Central memory CD4-positive, alpha-beta T cell (primary cell): ENCODE measurements at places on chromosomes 2 and 18.
A peak's percentile ranks its signal among the peaks of the same experiment; 100 is the strongest.

DNA sequence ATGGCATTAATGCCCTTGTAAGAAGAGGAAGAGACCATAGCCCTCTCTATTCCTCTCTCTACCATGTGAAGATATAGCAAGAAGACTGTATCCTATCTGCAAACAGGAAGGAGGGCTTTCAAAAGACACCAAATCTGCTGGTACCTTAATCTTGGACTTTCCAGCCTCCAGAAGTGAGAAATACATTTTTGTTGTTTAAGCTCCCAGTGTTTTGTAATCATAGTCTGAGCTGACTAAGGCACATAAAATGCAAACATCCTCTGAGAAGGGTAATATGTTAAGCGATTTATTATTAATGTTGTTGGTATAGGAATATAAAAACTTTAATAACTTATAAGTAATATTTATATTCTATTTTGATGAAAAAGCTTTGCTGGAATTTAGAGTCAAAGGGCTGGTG lies 559.8 kb downstream of the SUCLG1 start:
- DNase-seq: no peak

- DNase-seq: no peak
Measured at GRCh38 chr18:59271606-59272220, 1.5 kb downstream of the RAX start.

DNA sequence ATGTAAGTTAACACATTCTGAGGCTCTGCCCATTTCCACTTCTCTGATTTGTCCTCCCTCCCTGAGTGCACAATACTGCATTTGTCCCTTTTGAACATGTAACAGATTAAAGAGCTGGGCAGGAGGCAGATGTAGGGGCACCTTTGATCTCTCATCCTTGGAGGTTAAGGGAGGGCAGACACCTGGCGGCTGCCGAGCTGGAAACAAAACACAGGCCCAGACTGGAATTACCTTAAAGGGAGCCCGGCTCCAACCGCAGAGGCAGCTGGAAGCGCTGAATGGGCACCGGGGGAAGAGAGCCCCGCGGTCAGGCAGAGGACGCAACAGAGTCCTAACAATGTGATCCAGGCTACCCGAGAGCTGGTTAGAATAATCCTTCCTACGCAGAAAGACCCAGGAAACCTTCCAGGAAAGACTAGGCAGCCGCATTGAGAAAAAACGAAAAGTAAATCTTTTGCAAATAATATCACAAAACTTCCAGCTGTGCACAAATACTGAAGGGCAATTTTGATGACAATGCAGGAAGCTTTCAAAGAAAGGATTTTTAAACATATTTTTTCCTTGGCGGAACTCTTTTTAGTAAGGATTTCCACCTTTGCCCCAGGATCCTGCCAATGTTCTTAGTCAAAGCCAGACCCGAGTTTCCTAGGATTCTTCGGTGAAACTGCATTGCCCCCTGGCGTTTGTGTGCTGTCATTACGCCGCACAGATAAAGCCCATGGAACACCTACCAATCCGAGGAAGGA lies 216.0 kb downstream of the TGIF1 start:
- DNase-seq: peak; percentile 60

GRCh38 chr2:84285056-84285747 lies 173.9 kb downstream of the SUCLG1 start:
- no peak for DNase-seq

DNA sequence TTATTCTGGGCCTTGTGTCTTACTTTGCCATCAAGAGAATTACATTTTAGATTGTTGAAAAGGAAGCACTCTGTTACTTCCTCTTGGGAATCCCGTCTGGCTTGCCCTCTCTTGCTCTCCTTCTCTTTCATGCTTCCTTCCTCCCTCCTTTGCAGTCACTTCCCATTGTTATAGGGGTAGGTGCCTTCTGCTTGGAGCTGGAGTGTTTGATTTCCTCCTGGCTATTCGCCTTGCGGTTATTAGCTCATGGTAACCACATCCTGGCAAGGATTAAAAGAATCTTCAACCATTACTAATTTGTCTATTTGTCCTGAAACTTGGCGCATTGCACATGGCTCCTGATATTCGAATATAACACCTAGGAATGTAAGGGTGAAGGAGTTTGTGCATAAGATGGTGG lies 115.0 kb downstream of the CERS6 start:
- no peak for DNase-seq

GRCh38 chr2:148512501-148512900 lies 132.1 kb upstream of the EPC2 start:
- no peak for DNase-seq

- DNase-seq: no peak
Measured at GRCh38 chr2:181646415-181646987, 10.4 kb downstream of the CERKL start.

DNA sequence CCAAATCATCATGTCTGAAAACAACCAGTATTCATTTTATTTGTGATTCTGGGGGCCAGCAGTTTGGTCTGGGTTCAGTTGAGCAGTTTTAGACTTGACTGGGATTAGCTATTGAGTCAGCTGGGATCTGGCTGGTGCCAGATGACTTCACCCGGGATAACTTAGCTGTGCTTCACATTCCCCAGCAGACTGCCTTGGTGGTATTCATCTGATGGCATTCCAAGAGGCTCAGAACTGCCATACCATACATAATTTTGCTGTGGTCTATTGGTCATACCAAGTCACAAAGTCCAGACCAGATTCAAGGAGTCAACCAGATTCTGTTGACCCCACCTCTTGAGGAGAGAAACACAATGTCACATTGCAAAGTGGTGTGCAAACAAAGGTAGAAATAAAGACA lies 7.8 kb upstream of the FSHR start:
- no peak for DNase-seq

GRCh38 chr2:224776795-224777558 lies 60.8 kb upstream of the CCDC195 start:
- no peak for DNase-seq

- no peak for DNase-seq
Measured at GRCh38 chr2:65553504-65554074, 121.2 kb upstream of the SPRED2 start.

DNA sequence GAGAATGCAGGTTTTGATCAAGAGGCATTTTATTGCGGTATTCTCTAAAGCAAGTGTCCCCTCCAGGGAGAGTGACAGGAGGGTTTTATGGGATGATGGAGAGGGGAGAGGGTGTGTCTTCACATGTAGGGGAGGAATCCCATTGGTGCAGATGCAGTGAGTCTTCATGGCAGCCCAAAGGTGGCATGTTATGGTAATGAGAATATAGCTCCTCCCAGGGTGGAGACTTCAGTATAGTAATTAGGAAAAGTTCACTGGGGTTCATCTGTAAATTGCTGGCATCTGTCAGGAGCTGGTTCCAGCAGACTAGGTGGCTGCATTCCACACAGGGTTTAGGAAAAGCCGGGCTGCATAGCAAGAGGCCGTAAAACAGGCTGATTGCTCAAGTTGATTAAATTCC lies 230.7 kb upstream of the CCDC68 start:
- no peak for DNase-seq

DNA sequence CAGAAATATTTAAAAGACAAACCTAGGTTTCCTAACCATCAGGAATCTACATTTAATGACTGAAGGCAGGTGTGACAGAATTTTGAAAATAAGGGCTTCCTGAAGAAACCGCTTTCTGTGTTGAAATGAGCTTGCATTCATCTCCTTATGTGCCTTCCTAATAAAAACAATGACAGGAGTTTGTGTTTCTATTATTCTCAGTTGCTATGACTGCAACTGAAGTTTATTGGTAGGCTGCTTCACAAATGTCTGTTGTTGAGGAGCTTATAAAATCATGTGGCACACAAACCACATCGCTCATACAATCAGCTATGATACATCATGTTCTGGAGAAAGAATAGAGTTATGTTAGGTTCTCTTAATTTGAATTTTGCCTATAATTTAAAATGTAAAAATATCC lies 362.7 kb upstream of the SLC8A1 start:
- DNase-seq: no peak

DNA sequence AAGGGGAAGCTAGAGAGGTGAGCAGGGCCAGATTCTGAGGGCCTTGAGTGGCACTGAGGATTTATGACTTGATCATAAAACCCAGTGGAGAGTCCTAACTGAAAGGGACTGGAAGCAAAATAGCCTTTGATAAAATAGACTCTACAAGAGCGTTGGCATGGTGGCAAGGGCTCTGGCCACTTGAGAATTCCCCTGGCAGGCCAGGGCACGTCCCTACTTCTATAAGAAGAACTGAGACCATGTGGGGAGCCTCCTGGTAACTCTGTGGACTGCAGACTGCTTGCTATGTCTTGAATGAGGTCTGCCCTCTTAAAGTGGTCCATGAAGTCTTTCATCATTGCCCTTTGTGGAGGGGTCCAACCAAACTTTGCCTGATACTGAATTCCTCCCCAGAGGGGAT lies 324.8 kb downstream of the ALK start:
- no peak for DNase-seq

- no peak for DNase-seq
Measured at GRCh38 chr2:8623576-8623957, 58.3 kb upstream of the ID2 start.

DNA sequence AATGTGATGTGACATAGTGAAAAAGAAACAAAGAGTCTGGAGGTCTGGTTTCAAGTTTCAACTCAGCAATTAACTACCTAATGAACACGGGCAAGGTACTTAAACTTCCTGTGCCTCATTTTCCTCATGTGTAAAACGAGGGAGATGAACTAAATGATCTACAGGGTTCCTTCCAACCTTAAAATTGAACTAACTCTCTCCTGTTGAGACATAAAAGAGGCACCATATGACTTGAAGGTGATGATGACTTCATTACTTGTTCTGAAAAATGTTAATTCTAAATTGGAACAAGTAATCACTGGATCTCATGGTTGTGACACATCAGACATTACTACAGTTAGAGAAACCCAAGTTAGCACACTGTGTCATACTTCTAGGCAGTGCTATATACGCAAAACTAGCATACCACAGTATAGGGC lies 8.9 kb upstream of the REL start:
- DNase-seq: no peak

DNA sequence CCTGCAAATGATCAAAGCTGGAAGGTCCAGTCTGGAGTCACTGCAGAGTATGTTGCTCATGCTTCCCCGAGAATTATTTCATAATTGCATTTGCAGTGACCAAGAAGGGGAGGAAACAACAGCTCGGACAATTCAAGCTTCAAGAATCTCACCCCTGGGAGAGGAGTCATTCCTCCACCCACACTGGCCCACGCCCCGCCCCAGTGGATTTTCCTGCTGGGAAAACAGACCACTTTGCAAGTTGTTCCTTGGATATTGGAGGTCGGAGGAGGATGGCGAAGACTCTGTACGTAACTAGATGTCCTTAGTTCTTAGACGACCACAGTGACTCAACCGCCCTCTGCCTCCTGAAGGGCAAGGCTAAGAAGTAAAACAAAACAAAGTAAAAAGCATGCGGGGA lies 159.4 kb downstream of the TPO start:
- no peak for DNase-seq

GRCh38 chr2:43174368-43174916 lies 52.0 kb downstream of the ZFP36L2 start:
- DNase-seq: peak; percentile 91

DNA sequence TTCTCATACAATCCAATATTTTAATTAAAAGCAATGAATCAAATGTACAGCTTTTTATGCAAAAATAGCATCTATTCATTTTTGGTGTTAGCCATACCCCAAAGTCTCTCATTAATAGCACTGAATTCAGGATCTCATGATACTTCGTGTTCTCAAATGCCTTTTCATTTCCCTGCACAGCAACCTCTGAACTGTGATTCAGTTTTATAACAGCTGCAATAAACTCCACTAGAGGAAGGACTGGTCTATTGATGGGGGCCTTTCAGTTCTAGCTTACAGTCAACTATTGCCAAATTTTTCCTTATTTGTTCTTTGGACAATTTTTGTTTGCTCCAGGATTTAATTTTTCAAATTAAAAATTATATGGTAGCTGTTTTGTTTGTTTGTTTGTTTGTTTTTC lies 4.8 kb upstream of the TMEM87B start:
- DNase-seq: no peak

GRCh38 chr2:69556008-69556407 lies 87.5 kb downstream of the AAK1 start:
- DNase-seq: no peak

DNA sequence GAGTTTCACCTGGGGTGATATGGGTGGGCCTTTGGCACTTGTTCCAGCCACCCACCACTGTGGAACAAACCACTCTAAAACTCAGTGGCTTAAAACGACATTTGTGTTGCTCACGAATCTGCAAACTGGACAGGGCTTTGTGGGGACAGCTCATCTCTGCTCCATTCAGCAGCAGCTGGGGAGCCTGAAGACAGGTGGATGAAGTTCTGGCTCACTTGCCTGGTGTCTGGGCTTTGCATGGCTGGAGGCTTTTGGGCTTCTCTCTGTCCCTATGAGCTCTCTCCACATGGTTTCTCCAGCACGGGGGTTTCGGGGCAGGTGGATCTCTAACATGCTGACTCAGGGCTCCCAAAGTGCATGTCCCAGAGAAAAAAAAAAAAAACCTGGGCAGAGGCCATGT lies 93.0 kb upstream of the GLI2 start:
- DNase-seq: no peak

GRCh38 chr2:144825331-144826020 lies 305.6 kb upstream of the ZEB2 start:
- DNase-seq: no peak
